ENCODE measurements at places on chromosomes 2 and 18. TPM values are rescaled to one million over a fixed set of nuclear protein-coding genes. Genes with fewer than 3 reads are reported as not detected.

DNA sequence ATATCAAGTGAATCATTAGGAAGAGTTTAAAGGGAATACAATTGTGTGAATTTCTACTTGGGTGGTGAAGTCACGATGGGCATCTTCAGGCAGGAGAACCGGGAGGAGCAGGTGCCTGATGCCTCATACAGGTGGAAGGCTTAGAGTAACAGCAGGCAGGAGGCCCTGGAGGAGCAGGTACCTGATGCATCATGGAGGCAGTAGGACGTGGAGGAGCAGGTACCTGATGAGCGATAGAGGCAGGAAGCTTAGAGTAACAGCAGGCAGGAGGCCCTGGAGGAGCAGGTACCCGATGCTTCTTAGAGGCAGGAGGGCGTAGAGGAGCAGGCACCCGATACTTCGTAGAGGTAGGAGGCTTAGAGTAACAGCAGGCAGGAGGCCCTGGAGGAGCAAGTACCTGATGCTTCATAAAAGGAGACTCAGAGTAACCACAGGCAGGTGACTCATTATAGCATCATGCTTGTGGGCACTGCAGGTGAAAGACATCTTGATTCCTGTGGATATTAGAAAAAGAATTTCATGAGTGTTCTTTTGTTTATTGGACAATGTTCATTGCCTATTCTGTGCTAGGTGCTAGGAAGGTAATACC is 133.9 kb downstream of the ATP9B start:
- no peak overlapping the region for H3K27ac ChIP-seq
- H3K4me3 ChIP-seq: no peak overlapping the region
- peaks cover 15% of the 10 kb centered on the region for H3K36me3 ChIP-seq
- H3K4me1 ChIP-seq: peaks cover 20% of the 10 kb centered on the region
- no peak for DNase-seq

- DNase-seq: no peak
- no peaks in the 10 kb centered on the region for H3K27me3 ChIP-seq
- H3K27ac ChIP-seq: peak overlapping the region; percentile 39
- no peak overlapping the region for H3K4me3 ChIP-seq
- peaks cover 38% of the 10 kb centered on the region for H3K4me1 ChIP-seq
Observed at GRCh38 chr2:120317916-120318315, 28.0 kb upstream of the INHBB start.

The RAX gene
- not detected for total RNA-seq

DNA sequence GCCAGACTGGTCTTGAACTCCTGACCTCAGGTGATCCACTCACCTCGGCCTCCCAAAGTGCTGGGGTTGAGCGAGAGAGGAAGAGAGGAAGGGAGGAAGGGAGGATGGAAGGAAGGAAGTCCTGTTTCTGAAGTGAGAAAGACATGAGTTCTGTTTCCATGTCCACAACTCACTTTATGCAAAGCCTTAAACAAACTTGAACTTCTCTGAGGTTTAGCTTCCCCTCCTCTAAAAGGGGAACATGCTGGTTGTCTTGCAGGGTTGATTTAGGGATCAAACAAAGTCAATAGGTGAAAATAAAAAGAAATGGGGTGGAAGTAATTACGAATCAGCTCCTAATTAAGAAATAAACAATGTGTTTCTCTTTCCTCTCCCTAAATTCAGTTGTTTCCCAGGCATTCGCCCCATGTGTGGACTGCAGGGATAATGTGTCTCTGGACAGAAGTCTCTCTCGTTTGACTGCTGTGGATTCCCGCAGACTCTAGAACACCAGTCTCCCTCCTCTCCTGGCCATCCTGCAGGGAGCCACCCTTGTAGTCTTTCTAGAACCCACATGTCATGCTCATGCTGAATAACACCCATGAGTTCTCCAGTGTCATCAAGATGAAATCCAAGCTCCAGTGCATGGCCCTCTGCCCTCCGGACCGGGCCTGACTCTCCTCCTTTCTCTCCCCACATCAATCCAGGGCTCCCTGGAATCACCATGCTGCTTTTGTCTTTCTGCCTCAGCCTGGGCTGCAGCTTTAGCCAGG is 229.3 kb upstream of the TRIB2 start:
- no peak for DNase-seq
- H3K4me1 ChIP-seq: peaks cover 63% of the 10 kb centered on the region
- peaks cover 33% of the 10 kb centered on the region for H3K36me3 ChIP-seq
- H3K4me3 ChIP-seq: no peak overlapping the region
- no peaks in the 10 kb centered on the region for H3K27me3 ChIP-seq

DNA sequence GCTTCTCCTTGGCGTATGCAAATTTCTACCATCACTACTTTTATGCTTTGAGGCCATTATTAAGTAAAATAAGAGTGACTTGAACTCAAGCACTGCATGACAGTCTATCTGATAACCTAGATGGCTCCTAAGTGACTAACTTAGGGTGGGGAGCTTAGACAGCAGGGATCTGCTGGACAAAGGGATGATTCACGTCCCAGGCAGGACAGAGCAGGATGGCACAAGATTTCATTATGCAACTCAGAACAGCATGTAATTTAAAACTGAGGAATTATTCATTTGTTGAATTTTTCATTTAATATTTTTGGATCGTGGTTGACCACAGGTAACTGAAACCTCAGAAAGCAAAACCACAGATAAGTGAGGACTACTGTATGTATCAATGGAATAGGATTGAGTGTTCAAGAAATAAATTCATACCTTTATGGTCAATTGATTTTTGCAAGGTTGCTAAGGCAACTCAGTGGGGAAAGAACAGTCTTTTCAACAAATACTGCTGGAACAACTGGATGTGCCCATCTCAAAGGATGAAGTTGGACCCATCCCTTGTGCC is 115.3 kb downstream of the MBD2 start:
- no peak for DNase-seq
- no peaks in the 10 kb centered on the region for H3K4me1 ChIP-seq
- peaks cover 22% of the 10 kb centered on the region for H3K27me3 ChIP-seq
- H3K27ac ChIP-seq: no peak overlapping the region
- H3K36me3 ChIP-seq: no peaks in the 10 kb centered on the region

The C1QL2 gene
- not detected for total RNA-seq

GRCh38 chr18:73009691-73010090 is 141.9 kb upstream of the NETO1 start:
- H3K27ac ChIP-seq: no peak overlapping the region
- no peak overlapping the region for H3K4me3 ChIP-seq
- H3K27me3 ChIP-seq: no peaks in the 10 kb centered on the region
- H3K36me3 ChIP-seq: no peaks in the 10 kb centered on the region
- no peak for DNase-seq
- H3K4me1 ChIP-seq: no peaks in the 10 kb centered on the region

DNA sequence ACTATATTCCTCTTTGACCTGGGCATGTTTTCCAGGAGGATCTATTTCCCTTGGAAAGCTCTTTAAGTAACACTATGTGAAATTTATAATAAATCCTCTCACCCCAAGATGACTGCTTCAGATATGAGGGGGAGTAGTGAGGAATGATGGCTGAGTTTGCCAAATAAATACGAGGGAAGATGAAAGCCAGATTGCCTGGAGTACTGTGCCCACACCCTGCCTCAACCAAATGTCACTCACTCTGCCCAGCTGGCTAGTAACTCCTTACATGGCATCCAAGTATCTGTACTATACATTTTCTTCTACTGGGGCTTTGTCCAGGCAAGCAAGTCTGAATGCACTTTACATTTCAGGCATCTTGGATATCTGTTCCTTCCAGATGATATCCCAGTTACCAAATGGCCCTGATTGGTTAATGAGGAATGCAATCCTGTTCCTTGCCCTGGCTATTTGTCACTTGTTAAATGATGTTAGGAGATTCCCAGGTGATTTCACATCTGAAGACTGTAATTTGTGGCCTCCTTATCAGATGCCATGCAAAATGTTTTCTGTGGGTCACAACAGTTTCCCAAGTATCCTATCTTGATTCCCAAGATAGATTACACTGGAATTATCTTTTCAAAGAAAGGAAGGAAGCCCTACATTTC is 191.8 kb downstream of the IKZF2 start:
- peaks cover 2% of the 10 kb centered on the region for H3K27me3 ChIP-seq
- H3K27ac ChIP-seq: no peak overlapping the region
- no peak for DNase-seq
- H3K4me3 ChIP-seq: no peak overlapping the region

DNA sequence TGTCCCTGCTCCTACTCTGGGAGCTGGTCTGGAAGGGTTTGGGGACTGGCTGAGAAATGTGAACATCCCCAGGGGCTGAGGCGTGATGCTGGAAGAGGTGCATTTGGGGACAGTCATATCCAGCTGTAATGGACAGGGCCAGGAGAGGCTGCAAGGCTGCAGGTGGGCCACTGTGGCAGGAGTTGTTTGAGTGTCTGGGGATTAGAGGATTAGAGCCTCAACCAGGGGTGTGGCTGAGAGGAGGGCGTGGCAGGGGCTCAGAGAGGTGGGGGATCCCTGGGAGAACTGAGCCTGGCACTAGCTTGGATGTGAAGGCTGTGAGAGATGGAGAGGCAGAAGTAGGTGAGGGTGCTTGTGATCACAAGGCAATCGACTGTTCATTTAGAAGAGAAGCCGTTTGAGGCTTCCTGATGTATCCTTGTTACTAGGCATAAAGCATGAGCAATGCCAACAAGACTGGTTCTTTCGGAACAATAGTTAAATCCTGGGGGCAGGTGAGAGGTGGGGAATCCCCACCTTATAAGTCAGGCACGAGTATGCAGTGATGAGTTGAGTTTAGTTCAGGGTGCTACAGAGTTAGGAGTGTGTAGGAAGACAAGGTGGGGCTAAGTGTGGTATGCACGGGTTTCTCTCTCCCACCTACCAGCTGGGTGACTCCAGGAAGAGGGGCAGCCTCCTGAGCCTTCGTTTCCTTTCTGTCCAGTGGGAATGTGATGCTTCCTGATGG is 31.9 kb downstream of the SH3RF3 start:
- DNase-seq: no peak
- peaks cover 2% of the 10 kb centered on the region for H3K4me1 ChIP-seq
- H3K27me3 ChIP-seq: peaks cover 6% of the 10 kb centered on the region

The FSHR gene
- not detected for total RNA-seq

- DNase-seq: no peak
- H3K4me1 ChIP-seq: peaks cover 5% of the 10 kb centered on the region
- H3K4me3 ChIP-seq: no peak overlapping the region
- peaks cover 7% of the 10 kb centered on the region for H3K27me3 ChIP-seq
- no peaks in the 10 kb centered on the region for H3K36me3 ChIP-seq
- H3K27ac ChIP-seq: no peak overlapping the region
Observed at GRCh38 chr2:44143701-44144100, 25.0 kb upstream of the PPM1B start.

- H3K4me3 ChIP-seq: no peak overlapping the region
- no peaks in the 10 kb centered on the region for H3K27me3 ChIP-seq
- H3K27ac ChIP-seq: no peak overlapping the region
- H3K36me3 ChIP-seq: no peaks in the 10 kb centered on the region
- peaks cover 27% of the 10 kb centered on the region for H3K4me1 ChIP-seq
Observed at GRCh38 chr18:23356915-23357601, 96.0 kb upstream of the RIOK3 start.

DNA sequence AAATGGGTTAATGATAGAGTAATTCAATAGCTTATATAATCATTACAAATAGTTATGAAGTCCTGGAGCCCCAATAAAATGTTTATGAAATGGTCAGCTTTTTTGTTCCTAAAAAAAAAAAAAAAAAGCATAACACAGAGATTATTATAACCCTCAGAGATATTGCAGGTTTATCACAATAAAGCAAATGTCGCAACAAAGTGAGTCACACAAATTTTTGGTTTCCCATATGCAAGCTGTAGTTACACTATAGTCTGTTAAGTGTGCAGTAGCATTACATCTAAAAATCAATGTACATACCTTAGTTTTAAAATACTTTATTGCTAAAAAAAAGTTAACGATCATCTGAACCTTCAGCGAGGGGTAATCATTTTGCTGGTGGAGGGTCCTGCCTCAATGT is 20.0 kb downstream of the WDFY1 start:
- no peak for DNase-seq
- no peak overlapping the region for H3K4me3 ChIP-seq
- H3K36me3 ChIP-seq: peaks cover 42% of the 10 kb centered on the region
- H3K4me1 ChIP-seq: peaks cover 51% of the 10 kb centered on the region
- no peak overlapping the region for H3K27ac ChIP-seq

Data from activated CD4-positive, alpha-beta T cell treated with anti-CD3 and anti-CD28 coated beads, Interleukin-2, amount 10 ng/mL, durations not matched to agents 7 days and 5 days (primary cell).